ENCODE measurements at places on chromosomes 2 and 18.

GRCh38 chr2:234462218-234462992 is 34.5 kb downstream of the ARL4C start:
- DNase-seq = no peak

DNA sequence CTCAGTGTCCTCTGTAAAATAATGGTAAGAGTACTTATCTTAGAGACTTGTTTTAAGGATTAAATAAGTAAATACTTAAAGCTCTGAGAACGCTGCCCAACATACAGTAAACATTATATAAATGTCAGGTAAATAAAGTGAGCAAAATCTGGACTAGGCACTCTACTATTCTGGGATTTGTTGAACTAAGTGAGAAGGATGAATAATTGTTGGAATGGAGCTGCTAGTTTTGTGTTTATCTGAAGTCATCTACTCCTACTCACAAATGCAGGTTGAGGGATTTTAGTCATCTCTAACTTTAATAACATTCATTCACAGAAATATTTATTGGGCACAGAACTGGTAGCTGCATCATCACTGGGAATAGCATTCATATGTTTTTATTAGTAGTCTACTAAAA is 103.4 kb downstream of the MEIS1 start:
- DNase-seq = no peak

GRCh38 chr2:168002021-168002553 is 245.3 kb downstream of the STK39 start:
- no peak for DNase-seq

GRCh38 chr2:164873210-164873908 is 31.7 kb upstream of the COBLL1 start:
- no peak for DNase-seq

DNA sequence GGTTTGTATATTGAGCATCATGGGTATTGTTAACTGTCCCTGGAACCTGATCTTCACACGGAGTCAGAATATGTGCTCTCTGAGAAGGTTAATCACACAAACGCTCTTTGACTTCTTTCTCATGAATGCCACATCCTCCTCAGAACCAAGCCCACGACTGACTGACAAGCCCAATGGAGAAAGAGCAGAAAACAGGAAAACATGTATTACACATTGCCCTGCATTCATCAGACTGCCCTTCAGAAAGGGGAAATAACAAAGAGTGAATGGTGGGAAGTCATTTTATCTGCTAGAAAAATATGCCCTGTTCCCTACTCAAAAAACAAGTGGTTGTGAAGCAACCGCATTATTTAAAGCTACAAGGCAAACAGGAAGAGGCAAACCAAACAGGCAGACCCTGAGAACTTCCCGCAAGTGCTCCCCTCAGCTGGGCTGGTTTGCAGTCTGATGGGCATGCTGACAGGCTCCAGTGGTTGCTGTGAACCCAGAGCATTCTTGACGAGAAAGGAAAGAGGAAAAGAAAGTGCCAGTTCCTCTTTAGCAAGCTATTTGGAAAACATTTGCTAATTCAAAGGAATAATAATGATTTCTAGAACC is 172.9 kb upstream of the SETBP1 start:
- no peak for DNase-seq

DNA sequence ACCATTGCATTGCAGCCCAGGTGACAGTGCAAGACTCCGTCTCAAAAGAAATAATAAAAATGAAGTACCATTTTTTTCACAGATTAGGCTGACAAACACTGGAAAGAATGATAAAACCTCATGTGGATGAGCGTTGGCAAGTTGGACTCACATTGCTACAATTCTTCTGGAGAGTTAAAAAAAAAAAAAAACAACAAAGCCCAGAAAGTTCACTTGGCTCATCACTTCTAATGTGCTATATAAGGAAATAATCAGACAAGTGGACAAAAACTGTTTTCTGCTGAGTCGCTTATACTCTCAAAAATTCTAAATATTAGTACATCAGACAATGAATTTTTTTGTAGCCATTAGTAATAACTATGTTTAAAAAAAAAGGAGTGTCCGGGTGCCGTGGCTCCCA is 38.4 kb downstream of the PKP4 start:
- no peak for DNase-seq

DNA sequence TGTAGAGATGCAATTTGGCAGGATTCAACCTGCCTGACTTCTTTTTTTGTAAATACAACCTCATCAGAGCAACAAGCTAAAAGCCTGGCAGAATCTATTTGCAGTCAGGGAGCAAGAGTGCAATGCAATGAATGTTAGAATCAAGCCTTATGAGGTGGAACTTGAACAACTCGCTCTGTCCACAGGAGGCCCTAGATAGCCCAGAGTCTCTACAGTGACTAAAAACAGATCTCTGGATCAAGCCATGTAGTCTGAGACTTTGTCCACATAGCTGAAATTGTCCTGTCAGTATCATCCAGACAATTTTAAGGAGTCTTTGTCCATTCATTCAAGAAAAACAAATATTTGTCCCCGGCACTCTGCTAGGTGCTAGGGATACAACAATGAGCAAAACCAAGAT is 32.0 kb upstream of the CDK5R2 start:
- DNase-seq = no peak

DNA sequence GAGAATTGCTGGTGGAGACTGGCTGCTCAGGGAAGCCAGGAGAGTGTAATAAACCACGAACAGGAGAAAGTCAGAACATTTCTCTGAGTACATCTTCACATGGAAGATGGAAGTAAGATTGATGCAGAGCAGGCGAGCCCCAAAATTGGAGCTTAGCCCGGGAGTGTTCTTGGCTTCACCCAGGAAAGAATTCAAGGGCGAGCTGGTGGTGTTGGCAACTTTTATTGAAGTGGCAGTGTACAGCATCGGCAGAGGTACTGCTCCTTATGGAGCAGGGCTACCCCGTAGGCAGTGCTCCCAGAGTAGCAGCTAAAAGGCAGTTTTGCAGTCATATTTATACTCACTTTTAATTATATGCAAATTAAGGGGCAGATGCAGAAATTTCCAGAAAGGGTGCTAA is 281.4 kb upstream of the MEX3C start:
- no peak for DNase-seq

GRCh38 chr2:203261326-203262159 is 22.7 kb downstream of the CYP20A1 start:
- no peak for DNase-seq

- DNase-seq = no peak
These were observed 47.2 kb upstream of the CDC42EP3 start for GRCh38 chr2:37718515-37719161.

DNA sequence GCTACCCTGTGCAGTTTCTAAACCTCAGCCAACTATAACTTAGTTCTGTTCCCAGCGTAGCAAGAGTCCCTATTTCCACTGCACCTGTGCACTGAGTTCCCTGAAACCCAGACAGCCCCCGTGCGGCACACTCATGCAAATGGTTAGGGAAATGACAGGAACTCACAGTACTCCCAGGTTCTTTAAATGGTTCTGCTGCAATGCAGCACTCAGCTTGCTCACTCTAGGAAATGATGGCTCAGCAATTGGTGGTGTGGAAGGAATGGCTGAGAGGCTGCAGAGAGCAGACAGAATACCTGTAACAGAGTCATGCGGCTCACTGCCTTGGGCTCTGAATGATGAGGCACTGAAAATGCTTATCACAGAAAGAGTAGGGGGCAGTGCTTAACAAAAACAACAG is 143.0 kb downstream of the RAD51AP2 start:
- DNase-seq = no peak

GRCh38 chr18:9898792-9899549 is 13.2 kb downstream of the TXNDC2 start:
- no peak for DNase-seq

GRCh38 chr2:136135921-136136906 is 18.3 kb upstream of the CXCR4 start:
- peak; percentile 58 for DNase-seq

DNA sequence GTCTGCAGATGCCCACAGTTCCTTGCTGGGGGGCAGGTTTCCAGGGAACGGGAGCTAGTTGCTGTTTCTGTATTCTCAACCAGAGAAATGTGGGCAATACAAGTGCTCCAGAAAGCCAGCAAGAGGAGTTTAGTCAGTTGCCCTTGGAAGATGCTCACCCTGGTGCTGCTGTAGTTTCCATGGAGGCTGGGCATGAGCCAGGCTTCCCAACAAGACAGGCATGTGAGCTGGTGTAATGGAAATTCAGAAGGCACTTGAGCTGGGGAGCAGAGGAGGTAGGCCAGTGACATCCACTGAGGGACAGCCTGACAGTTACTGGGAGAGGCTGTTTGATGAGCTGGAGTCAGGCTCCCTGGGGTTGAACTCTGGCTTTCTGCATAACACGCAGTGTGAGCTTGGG is 7.7 kb downstream of the HK2 start:
- no peak for DNase-seq

DNA sequence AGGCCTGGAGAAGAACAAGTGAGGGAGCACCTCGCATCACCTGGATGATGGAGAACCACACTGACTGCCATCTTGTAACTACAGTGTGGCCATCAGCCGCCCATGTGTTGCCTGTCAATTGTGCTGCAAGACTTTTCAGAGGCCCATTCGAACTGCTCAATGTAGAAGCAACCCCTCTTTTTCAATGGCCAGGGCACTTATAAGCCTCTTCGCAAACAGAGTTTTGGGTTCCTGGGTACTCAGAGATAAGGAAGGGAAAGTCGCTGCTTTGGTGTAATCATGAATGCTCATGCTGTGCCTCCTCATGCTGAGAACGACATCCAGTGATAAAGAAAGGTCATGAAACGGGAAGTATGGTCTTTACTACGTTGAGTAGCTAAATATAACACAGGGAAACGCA is 143.9 kb upstream of the SLC39A10 start:
- no peak for DNase-seq

GRCh38 chr2:96340493-96341414 is 5.2 kb downstream of the NCAPH start:
- no peak for DNase-seq

DNA sequence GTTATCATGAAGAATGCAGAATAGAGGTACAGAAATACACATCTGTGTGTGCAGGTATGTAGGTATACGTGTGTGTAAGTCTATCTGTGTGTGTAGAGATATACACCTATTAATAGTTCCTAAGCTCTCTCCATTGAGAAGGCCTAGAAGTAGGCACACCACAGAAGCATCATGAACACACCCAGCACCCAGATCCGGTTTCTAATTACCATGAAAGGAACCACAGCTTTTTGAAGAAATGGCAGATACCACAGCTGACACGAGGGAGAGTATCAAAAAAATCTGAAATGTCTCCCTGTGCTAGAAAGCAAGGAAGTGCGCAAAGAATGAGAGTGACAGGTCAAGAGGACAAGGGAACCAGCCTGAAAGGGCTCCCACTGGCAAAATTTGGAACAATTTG is 27.7 kb upstream of the AP1S3 start:
- DNase-seq = no peak

DNA sequence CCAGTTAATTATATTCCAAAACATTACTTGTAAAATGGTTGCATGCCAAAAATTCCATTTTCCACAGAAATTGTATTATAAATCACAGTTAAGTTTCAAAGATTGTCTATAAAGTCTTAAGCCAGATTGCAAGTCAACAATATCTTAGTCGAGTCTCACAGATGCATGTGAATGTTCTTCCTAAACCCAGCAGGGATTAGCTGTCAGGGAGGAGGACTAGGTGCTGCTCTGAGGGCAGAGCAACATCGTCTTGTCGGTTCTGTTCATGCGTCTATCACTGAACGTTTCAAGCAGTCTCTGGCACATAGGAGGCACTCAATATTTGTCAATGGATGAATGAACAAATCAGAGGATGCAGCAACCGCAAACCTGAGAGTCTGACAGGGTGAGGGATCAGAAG is 27.0 kb downstream of the EPB41L3 start:
- no peak for DNase-seq

GRCh38 chr18:48931680-48932461 is 18.9 kb downstream of the SMAD7 start:
- no peak for DNase-seq

DNA sequence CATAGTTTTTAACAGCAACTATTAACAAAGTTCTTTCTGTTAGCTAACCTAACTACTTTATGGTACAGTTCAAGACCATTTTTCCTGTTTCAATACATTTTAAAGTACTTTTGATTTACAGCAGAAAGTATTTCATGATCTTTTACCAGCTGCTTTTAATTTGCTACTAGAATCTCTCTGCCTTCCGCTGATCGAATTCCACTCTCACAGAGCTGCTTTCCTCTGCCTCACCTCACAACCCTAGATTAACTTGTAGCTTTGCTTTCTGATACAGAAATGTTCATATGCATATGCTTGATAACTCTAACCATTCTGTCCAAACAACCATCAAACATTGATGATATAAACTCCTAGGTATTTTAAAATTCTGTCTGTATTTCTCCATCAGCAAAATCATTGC is 463.2 kb upstream of the ZEB2 start:
- DNase-seq = no peak

GRCh38 chr18:10116574-10116973 is 202.8 kb downstream of the VAPA start:
- no peak for DNase-seq

DNA sequence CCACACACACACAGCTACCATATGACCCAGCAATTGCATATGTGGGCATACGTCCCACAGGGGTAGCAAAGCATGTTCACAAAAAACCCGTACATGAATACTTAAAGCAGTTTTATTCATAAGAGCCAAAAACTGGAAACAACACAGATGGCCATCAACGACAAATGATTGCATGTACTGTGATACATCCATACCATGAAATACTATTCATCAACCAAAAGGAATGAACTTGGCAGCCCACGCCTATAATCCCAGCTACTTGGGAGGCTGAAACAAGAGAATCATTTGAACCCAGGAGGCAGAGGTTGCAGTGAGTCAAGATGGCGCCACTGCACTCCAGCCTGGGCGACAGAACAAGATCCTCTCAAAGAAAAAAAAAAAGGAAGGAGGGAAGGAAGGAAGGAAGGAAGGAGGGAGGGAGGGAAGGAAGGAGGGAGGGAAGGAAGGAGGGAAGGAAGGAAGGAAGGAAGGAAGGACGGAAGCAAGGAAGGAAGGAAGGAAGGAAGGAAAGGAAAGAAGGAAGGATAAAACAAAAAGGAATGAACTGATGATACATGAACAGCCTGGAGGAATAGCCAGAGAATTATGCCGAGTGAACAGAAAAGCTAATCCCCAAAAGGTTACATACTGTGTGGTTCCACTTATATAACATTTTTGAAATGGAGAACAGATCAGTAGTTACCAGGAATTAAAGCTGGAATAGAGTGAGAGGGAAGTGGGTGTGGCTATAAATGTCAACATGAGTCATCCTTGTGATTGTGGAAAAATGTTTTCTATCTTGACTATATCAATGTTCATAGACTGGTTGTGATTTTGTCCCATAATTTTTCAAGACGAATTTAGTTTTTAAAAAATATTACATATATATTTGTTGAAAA is 19.6 kb upstream of the YPEL5 start:
- DNase-seq = no peak

- DNase-seq = no peak
These were observed 458.8 kb downstream of the SETBP1 start for GRCh38 chr18:45139478-45139877.

GRCh38 chr2:238956676-238957075 is 108.8 kb downstream of the TWIST2 start:
- no peak for DNase-seq

Data from stimulated activated CD8-positive, alpha-beta memory T cell treated with anti-CD3 and anti-CD28 coated beads, Interleukin-15, amount 100 ng/mL, for 1 hour (primary cell).